ENCODE measurements at places on chromosomes 6 and 20.

DNA sequence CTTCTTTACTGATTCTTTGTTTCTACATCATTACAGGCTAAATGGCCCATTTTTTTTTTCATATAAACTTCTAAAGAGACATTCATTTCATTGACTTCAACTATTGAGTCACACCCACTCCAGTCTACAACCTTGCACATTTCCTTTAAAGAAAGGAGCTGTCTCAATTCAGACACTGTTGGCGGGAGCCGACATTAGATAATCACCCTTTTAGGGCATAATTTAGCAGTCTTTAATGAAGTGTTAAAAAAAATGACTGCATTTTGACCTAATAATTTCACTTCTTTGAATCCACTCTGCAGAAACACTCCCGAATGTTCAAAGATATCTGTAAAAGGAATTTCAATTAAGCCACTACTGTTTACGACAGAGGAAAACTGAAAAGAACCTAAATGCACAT is 1.5 kb downstream of the EPM2A start:
- DNase-seq, result no peak

- peak; percentile 29 for DNase-seq
Measured at GRCh38 chr6:16758163-16758975, 2.9 kb downstream of the ATXN1 start.

DNA sequence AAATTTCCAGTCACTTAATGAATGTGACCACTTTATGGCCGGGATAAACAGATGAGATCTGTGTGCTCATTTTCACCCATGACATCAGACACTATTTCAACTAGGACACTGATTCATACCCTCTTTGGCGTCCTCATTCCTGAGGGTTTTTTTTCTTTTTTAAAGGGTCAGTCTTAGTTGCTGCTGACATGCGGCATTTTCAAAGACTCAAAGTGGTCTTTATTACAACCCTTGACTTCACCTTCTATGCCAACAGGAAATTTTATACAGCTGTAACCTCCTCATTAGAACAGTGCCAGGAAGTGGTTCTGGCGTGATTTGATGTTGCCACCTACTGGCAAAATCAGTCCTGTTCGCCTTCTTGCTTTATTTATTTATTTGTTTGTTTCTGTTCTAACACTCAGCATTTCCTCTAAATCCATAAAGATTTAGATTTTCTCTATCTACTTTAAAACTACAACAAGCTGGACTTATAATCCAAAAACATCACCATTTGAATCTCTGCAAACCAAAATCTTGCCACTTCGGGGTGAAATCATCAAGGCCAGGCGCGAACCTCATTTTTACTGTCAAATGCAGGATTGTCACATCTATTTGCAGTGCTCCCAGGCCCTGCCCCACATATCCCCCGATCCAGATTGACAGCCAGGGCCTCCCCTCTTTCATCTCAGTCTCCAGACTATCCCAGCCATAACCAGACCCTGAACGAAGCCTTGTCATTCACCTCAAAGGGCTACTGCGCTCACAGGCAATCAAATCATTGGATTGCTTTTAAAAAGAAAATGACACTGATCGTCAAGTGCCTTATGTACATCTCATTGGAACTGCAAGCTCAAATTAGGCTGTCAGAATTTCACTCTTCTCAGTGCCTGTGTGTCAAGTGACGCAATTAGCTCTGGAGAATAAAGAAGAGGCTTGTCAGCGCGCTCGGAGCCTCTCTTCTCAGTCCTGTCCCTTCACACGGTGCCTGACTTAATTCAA is 77.5 kb downstream of the C6orf118 start:
- peak; percentile 23 for DNase-seq

DNA sequence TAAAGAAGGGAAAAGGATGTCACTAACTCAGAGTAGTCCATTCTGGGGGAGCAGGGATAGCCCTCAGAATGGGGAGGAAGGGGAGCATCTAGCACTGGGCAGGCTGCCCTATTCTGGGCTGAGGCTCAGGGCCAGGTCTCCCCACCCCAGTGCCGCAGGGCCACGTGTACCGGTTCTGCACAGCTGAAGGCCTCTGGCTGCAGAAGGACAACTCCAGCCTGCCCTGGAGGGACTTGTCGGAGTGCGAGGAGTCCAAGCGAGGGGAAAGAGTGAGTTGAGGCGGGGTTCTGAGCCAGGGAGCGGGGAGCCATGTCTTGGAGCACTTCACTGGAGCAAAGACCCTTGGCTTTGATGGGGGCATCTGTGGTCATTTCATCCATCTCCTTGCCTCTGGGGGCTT is 17.0 kb downstream of the GLP1R start:
- DNase-seq, result no peak

GRCh38 chr6:166932116-166932515 is 24.2 kb downstream of the RNASET2 start:
- no peak for DNase-seq

GRCh38 chr6:14440215-14440910 is 322.8 kb downstream of the CD83 start:
- DNase-seq, result peak; percentile 67

GRCh38 chr20:49400410-49400809 is 82.1 kb downstream of the KCNB1 start:
- DNase-seq, result no peak

- DNase-seq, result no peak
Measured at GRCh38 chr6:53573299-53573698, 28.4 kb upstream of the GCLC start.

DNA sequence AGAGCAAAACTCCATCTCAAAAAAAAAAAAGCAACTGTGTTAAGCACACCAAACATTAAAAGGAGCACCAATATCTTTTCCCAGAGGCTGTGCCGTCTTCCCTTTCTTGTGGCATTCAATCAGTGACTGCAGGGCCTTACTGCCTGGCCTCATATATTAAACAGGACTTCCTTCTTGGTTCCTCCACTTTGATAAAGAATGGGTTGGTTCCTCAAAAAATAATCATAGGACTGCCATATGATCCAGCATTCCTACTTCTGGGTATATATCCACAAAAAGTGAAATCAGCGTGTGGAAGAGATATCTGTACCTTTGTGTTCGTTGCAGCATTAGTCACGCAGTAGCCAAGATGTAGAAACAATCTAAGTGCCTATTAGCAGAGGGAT is 40.3 kb upstream of the GFOD1 start:
- DNase-seq, result no peak

DNA sequence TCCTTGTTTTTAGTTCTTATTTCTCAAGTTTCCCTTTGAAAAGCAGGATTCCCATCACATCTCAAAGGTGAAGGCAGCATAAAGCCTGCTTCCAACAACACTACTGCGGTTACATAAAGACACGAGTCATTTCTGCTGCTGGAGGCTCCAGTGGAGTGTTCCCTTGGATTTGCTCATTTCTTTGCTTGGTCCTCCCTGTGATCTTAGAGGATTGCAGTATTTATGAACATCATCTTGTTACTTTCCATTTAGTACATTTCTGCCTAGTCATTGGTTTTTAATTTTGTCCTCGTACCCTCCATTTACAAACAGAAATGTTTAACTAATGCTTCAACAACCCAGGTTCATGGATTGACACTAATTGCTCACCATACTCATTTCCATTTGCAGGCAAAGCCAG is 298.8 kb downstream of the ZNF217 start:
- DNase-seq, result no peak

DNA sequence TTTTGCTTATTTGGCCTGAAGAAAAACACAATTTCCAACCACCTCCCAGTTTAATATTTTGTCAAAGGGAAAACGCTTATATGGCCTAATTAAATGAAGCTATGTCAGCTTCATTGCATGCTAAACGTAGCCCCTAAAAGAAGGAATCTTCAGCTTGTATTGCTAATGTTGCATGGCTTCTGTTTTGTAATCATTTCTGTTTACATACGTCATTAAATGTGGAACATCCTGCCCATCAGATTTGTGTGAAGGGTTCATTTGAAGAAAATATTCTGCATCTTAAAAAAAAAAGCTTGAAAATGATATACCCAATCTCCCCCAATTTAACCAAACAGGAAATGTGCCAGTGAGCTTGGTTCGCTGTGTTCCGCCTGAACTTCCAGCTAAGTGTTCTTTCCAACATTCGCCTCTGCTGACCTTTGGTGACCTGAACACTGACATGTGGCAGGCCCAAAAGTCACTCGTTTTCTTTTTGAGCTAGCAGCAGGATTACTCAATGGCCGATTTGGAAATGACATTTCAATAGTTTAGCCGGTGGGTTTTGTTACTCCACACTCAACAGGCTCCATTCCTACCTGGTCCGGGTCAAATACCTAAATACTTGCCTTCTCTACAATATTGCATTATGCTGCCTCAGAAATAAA is 12.7 kb upstream of the SIRT5 start:
- no peak for DNase-seq

GRCh38 chr20:20492521-20493332 is 124.8 kb downstream of the INSM1 start:
- peak; percentile 71 for DNase-seq

- DNase-seq, result no peak
Measured at GRCh38 chr6:109454496-109455436, 806 bp downstream of the MICAL1 start.

- no peak for DNase-seq
Measured at GRCh38 chr6:28747083-28747630, 176.6 kb downstream of the TRIM27 start.

DNA sequence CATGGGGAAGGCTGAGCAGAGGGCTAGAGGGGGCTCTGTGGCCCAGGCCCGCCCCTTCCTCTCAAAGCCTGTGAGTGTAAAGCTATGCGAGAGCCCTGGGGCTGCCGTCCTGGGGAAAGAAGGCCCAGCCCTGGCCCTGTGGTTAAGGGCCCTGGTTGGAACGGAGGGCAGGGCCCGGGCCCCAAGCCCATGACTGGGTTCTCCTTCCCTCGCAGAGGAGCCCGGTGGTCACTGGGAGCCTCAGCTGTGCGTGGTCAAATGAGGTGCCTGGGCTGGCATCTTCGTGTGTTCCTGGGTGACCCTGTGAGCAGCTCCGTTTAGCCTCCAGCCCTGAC is 56.0 kb downstream of the SMOC2 start:
- no peak for DNase-seq

DNA sequence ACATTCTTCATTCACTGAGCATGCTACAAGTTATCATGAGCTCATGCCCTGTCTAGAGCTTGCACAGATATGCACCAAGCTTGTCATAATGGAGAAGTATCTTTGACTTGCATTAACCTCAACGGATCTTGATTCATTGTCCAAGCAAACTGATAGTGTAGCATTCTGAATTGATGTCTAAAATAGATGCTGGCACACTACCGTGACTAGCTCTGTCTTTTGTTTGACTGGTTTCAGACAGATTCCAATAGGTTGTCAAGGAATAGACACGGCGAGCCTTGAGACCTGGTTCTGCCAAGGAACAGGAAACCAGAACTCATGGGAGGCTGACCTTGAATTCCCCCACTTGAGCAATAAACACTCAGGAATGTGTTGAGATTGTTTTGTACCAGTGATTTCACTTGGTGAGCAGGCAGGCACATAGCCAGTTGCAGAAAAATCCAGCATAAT is 1153.1 kb upstream of the GJE1 start:
- DNase-seq, result no peak

GRCh38 chr6:163820745-163821458 is 406.4 kb downstream of the QKI start:
- no peak for DNase-seq

- no peak for DNase-seq
Measured at GRCh38 chr6:153325661-153326060, 194.6 kb upstream of the RGS17 start.

DNA sequence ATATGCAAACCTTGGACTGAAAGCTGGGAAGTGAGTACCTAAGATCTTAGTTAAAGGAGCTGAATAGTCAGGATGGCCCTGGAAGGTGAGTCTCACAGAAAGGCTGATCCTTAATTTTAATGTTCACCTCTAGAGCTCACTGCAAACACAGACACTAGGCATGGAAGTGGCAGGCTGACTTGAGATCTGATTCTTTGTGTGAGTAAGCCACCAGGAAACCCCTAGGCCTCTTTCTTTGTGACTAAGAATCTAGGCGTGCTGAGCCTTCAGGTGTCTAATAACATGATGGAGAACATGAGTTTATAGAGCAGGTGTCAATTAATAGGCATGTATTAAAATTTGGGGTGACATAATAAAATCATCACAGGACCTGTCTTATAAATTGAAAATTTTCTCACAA is 642.2 kb downstream of the EYS start:
- no peak for DNase-seq

DNA sequence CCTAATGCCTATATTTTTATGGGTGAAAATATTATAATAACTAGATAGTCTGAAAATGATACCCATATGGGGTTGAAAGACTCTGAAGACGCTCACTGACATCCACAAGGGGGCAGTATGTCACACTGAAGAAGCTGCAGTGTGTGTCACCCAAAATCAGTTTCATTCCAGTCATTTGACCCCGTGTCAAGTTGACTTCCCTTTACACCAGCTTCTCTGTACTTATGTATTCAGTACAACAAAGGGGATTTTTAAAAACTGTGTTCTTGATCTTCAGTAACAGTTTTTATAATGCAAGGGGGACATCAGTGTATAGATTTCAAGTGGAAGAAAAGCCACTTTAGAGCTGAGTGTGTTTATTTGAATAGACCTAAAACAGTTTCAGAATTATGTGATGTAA is 19.3 kb downstream of the FAXC start:
- no peak for DNase-seq

- DNase-seq, result no peak
Measured at GRCh38 chr20:61942526-61942925, 123.2 kb downstream of the TAF4 start.

DNA sequence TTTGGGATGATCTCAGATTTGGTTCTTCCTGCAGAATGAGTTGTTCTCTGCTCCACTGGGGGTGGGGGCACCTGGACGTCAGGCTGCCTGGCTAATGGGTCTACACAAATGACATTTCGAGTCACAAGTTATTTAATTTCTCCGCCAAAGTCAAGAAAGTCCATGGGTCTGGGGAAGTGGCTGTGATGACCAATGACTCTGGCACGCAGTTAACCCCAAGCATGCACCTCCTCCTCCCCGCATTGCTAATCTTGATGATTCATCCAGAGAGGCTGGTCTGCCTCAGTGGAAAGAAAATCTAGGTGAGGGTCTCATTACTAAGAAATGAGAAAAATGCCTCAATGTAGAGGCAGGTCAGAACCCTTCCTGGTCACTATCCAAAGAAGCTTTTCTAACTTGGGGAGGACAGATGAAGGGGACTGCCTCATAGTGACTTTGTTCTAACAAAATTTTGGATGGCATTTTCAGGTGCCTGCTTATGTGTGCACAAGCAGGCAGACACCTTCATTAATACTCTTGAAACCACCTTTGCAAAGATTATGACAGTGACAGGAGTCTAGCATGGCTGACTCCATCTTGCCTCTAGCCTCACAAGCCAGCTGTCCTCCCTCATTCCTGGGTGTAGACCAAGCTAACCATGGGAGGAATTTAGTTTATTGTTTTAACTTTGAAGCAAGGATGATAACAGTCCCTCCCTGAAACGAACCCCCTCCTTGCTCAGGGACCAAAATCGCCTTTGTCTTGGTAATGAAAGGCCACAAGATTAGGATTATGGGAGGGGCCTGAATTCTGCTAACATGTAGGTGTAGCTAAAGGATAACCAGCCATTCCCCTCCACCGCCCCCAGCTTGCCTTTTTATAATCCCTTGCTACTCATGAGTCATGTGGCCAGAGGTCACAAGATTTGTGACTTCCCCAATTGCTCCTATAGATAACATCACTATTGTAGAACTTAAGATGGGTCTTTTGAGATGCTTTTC is 98.6 kb upstream of the MRPS10 start:
- DNase-seq, result no peak
